Stimulated activated CD4-positive, alpha-beta T cell treated with anti-CD3 and anti-CD28 coated beads, Interleukin-1b, Interleukin-23, amount 100 ng/mL, for 1 hour (primary cell): ENCODE measurements at places on chromosomes 12 and 14.

- no peak for DNase-seq
Measured at GRCh38 chr12:80412343-80412953, 31.6 kb upstream of the PTPRQ start.

- no peak for DNase-seq
Measured at GRCh38 chr12:57902478-57902969, 38.8 kb upstream of the ATP23 start.

- no peak for DNase-seq
Measured at GRCh38 chr12:101594700-101595099, at the start of gene MYBPC1. Gene MYBPC1 (plus strand): TSS chr12:101594971. CDS start chr12:101595071, 100 bp downstream.

DNA sequence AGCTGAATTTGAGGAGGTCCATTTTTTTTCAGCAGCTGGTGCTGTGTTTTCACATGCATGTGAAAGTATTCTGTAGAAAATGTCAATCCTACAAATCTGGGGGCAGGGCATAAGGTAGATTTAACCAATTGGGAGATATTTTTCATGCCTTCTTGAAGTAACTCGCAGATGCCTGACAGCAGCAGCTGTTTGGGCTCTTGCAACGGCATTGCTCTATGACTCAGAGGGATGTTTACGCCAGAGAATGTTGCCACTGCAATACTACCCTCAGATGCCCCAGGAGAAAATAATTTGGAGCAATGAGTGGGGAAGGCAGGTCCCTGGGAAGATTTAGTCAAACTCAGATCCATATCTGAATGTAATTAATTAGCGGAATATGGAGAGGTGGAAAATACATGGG, 42.5 kb upstream of the MYBPC1 start:
- no peak for DNase-seq

GRCh38 chr12:11689591-11690186, 40.2 kb downstream of the ETV6 start:
- no peak for DNase-seq

DNA sequence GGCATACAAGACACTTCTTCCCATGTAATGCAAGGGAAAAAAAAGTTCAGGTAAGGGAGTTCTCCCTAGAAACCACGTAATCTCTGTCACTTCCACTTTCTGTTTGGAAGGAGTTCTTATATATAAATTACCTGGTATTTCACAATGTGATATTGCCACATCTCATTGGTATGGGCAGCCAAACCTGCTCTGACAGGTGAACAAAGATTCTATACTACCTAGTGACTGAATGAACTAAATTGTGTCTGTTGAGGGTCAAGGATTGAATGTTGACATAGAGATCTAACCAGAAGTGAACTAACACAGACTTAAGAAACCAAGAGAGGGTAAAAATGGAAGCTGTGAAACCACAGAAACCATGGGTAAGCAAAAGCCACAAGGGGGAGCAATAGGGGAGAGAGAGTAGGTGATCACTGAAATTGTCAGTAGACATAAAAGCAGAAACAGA, 161.3 kb downstream of the RPL10L start:
- no peak for DNase-seq

- no peak for DNase-seq
Measured at GRCh38 chr12:109510196-109510595, 32.8 kb downstream of the UBE3B start.

DNA sequence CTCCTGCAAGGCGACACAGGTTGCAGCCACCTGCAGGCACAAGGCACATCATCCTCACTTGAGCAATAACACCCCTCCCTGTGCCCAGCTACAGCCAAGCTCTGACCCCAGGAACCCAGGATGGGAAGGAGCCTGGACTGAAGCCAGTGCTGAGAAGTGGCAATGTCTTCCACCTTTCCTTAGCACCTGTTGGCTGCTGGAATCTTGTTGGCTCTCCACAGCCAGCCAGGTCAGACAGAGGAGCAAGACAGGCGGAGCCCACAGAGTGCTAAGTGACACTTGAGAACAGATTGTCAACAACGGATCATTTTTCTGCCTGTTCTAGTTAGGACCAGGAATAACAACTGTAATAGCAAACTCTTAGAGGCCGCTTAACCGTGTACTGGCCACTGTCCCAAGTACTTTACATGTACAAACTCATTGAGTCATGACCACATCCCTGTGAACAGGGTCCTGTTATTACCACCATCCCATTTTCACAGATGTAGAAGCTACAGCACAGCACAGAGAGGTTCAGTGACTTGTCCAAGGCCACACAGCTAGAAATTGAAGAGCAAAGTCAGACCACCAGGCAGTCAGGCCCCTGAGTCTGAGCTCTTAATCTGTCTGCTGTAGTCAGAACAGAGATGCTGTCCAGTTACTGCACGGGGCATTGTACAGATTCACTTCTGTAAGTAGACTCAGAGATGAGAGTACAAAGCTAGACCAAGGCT, 45.6 kb downstream of the RNFT2 start:
- DNase-seq = no peak

DNA sequence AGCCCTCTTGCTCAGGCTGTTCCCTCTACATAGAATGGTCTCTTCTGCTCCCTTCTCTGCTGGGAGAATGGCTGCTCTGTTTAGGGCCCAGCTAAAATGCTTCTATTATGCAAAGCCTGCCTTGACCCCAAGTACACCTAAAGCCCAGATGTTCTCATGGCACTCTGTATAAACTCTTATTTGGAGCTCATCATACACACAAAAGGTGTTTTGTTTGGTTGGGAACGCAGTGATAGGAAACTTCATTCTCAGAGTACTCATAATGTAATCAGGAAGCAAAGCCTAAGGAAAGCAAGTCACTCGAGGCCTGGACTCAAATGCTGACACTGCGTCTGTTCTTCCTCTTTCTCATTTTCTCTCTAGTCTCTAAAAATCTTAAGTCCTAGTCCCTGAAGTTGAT, 38.2 kb upstream of the SYCP3 start:
- DNase-seq = no peak

DNA sequence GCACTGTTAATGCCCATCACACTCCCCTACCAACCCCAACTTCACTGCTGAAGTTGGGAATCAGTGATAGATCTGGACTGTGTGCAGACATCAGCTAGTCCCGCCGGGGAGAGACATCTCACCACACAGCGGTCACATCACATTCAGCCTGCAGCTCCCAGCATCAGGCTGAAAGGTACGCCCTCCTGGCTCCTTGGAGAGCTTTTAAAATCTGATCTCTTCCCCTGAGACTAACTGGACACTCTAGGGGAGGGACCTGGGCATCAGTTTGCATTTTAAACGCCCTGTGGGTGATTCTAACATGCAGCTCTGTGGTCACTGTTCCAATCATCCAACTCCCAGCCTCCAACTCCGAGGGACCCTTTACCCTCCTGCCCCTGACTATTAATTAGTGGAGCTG, 58.4 kb downstream of the CCDC85C start:
- no peak for DNase-seq

DNA sequence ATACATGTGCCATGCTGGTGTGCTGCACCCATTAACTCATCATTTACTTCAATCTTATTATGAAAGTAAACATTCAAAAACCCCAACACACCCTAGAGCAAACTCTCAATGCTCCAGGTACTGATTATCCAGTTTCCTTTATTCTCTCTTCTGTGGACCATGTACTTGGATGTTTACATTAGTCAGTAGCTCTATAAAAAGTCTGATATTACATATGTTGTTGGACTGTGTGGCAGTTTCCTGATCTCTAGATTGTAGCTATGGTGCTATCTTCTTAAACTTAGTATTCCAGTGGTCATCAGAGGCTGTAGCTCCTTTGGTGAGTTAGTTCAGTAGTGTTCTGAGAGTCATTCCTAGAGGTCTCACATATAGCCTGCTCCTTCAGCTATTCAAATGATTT, 25.1 kb upstream of the ITGA5 start:
- no peak for DNase-seq

GRCh38 chr14:65382586-65382985, 29.9 kb upstream of the FUT8 start:
- DNase-seq = no peak

DNA sequence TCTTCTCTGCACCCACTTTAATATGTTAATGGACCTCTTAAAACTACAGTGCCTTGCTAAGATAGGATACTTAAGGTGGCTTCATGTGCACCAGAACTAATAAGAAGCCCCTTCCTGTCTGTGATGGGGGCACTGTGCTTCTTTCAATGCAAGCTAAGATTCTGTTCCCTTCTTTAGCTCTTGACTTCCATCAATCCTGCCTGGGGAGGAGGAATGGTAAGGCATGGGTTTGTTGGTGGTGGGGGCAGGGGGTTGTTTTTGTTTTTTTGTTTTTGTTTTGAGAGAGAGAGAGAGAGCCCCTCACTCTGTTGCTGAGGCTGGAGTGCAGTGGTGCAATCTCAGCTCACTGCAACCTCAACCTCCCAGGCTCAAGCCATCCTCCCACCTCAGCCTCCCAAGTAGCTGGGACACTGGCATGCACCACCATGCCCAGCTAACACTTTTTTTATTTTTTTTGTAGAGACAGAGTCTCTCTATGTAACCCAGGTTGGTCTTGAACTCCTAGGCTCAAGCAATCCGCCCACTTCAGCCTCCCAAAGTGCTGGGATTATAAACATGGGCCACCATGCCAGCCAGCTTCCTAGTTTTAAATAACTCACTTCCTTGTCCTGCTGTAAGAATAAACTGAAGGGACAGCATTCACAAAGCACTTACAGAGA, 4.5 kb upstream of the KRT3 start:
- no peak for DNase-seq

GRCh38 chr14:104820669-104821228, 19.8 kb downstream of the ZBTB42 start:
- no peak for DNase-seq

DNA sequence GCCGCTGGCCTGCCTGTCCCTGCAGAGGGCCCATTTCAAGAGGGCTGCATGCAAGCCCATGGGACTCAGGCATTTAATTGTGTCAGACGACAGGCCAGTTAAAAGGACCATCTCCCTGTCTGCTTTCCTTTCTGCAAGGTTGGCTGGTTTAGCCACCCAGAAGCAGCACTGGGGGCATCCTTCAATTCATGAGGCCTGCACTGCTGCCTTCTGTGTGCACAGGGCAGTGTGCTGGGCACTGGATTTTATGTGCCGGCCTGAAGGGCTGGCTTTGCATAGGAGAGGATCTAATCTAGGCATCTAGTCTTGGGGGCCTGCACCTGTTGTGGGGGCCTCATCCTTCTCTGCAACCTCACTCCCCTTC, 114.1 kb upstream of the FKBP4 start:
- DNase-seq = no peak

- DNase-seq = no peak
Measured at GRCh38 chr14:90159146-90159545, 97.2 kb upstream of the PSMC1 start.

GRCh38 chr14:34204774-34205173, 253.9 kb upstream of the EGLN3 start:
- no peak for DNase-seq

DNA sequence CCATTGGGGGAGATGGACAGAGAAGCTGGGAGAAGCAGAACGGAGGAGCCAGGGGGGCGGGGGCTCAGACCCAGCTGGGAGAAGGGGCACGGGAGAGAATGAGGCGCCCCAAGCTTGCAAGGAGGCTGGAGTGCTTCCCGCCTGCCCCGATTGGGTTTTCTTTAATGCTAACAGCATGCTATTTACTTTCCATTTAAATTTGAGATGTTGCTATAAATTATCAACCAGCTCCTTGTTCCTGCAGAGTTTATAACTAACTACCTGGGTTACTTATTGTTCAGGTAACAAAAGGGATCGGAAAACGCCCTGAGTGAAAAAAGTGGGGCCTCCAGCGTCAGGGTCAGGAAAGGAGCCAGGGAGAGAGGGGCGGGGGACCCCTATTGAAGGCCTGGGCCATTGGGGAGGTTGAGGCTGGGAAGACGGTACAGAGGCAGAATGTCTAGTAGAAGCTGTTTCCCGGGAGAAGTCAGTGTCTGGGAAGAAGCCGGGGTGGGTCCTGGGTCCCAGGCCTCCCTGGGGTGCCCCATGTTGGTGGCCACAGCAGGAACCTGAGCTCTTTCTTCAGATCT, 2.5 kb downstream of the HNF1A start:
- DNase-seq = no peak

DNA sequence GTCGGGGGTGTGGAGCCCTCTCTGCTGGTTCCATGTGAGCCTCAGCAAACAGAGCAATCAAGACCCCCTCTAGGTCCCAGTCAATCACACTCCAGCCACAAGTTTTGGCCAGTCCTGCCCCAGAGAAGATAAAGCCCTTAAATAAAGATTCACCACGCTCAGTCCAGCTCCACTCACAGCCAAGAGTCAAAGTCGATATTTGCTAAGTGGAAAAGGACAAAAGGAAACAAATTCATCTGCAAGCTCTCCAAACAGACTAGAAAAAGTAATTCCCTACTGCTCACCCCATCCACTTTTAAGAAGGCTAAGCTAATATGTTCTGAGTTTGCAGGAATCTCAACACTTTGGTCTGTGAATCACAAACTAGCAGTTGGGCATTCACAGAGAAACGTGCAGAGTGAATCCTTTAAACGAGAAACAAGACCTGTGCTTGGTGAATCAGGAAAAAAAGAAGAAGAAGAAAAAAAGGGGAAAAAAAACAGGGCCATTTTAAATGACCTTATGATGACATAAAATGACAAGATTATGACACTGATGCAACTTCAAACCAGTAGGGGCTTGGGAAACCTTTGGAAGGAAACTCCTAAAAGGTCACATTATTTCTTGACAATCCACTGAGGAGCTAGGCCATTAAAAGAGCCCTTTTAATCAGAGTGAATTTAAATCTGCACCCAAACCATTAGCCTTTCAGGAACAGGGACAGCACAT, 41.8 kb upstream of the FOXN3 start:
- DNase-seq = no peak

GRCh38 chr14:95741038-95741490, 27.1 kb upstream of the TCL1A start:
- no peak for DNase-seq

DNA sequence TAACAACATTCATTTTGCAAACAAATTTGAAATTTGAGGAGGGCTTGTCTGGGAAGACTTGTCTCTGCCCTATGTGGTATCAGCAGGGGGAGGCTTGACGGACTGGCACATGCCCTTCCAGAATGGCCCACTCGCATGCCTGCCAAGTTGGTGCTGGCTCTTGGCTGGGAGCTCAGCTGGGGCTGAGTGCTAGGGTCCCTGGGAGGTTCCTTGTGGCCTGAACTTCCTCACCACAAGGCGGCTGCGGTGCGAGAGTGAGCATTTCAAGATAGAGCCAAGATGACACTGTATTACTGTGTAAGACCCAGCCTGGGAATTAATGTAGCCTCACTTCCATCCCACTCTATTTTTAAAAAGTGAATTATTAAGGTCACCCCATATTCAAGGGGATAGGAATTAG, 271.6 kb upstream of the PLEKHG7 start:
- DNase-seq = no peak
